ENCODE measurements at places on chromosomes 4 and X.

- DNase-seq, result no peak
Measured at GRCh38 chr4:118113220-118113619, 78.9 kb downstream of the NDST3 start.

- DNase-seq, result no peak
Measured at GRCh38 chr4:144611850-144612249, 34.1 kb upstream of the HHIP start.

DNA sequence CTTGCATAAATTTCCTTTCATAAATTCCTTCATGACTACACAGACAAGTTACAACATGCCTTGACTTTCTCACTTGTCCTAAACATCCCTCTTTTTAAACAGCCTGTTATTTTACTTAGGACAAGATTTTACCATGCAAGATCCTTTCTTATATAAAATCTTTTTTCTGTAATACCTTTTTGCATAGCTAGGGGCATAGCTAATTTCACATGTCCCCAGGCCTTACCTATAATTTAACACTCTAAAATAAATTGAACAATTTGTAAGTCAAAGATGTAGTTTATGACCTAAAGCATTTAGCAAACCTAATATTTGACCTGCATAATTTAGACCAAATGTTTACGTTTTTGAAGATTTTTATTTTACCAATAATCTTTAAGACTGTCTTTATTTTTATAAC lies 396.3 kb upstream of the FSTL5 start:
- DNase-seq, result no peak

DNA sequence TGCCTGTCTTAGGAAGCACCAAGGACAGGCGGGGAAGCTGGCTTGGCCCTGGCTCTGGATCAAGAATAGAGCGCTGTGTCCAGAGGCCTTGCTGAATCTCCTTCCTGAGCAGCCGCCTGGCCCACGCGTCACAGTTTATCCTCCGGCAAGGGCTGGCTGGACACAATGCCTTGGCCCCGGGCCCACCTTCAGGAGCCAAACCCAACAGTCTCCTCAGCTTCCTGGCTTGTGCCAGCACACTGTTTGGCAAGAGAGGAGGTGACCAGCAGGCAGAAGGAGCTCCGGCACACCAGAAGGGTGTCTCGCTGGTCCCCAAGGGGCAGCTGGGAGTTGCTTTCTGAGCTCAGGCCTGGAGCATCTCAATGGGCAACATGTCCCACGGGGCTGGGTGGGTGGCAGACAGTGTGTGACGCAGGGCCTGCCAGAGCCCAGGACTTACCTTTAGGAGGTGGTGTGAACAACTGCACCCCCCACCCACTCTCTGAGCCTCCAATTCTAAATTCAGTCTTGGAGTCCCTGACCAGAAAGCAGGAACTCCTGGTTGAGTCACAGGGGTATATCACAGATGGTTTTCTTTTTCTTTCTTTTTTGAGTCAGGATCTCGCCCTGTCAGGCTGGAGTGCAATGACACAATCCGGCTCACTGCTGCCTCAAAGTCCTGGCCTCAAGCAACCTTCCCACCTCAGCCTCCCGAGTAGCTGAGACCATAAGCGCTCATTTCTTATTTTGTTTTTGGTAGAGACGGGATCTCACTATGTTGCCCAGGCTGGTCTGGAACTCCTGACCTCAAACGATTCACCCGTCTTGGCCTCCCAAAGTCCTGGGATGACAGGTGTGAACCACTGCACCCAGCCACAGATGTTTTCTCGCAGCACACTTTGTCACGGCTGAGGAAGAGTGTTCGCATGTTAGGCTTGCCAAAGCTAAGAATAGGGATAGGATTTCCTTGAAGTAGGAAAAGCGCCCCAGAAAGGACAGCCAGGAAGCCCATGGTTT lies 361.2 kb downstream of the BCOR start:
- no peak for DNase-seq

- peak; percentile 2 for DNase-seq
Measured at GRCh38 chr4:170089274-170089667, 485 bp downstream of the AADAT start.

GRCh38 chr4:149029056-149029651 lies 586.9 kb upstream of the NR3C2 start:
- no peak for DNase-seq

GRCh38 chrX:139554991-139555675 lies 24.6 kb downstream of the F9 start:
- DNase-seq, result no peak

DNA sequence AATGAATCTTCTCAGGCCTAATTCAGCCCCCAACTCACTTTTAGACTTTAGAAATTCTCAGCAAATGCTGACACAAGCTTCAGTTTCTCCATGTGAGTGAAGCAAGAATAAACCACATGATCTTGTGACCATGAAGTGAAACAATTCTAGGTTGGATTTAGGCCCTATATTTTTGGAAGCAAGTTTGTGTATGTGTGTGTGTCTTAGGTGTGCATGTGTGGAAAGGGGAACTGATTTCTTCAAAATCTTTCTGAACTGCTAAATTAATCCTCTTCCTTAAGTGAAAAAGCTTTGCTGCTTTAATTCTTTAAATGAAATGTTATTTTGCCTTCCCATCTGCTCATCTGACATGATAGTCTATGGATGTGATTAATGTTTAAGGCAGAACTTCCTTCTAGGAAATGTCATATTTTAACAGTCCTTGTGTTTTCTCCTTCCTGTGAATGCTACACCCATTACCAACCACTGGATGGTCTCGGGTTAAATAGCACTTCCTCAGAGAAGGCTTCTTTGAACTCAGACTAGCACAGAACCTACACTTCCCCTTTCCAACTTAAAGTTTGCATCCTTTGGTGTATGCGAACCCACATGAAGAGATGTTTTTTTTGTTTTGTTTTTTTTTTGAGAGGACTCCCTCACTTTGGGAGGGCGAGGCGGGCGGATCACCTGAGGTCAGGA lies 1.2 kb upstream of the TMEM144 start:
- DNase-seq, result no peak

DNA sequence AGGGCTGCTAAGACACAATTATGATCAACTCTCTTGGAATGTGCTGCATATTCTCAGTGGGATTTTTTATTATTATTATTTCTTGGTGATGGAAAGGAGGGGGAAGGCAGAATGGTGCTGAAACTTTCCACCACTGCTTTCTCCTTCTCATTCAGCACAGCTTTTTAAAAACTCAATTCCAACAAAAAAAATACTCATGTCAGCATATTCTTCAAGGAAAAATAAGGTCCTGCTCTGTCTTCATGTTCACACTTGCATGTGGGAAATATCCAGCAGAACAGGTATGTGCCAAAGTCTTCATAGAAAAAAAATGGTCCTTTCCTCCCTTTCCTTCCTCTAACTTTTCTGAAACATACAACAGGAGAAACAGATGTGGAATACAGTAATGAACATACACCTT lies 144.0 kb upstream of the ADAMTS3 start:
- no peak for DNase-seq

GRCh38 chrX:153438532-153438931 lies 7.3 kb downstream of the TREX2 start:
- DNase-seq, result peak; percentile 9

DNA sequence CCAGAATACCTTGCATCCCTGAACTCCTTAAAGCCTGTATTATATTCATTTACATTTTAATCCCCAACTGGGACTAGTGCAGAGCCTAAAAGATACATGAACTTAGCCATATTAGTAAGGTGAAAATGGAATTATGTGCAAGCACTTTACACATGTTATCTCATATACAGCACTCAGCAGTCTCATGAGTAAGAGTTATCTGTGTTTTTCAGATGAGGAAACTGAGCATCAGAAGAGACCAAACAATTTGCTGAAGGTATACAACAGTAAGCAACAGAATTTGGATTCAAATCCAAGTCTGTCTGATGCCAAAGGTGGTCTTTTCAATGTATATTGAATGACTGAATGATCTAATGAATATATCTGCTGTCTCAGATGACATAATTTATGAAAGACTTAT lies 12.3 kb downstream of the ATP7A start:
- DNase-seq, result no peak

- DNase-seq, result no peak
Measured at GRCh38 chrX:41033299-41033698, 51.9 kb upstream of the USP9X start.

DNA sequence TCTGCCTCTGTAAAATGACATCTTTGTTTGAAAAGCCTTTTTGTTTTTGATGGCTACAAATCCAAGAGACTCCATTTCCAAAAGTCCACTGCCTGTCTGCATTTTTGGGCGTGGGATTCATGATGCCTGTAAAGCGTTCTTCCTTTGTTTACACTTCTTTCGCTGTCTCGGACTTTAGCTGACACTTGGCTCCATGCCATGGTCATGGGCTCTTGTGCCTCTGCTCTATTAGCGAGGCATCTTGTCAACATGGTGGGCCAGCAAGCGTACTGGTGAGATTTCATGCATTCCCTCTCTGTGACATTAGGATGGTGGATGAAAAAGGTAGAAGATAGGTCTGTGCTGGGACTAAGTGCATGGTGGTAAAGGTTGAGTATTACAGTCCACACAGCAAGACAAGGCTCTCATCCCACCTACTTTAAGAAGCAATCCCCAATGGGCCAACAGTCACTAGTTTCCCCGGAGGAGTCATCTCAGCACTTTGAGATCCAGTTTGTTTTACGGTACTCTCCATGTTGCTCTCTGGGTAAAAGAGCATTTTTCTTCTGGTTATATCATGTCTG lies 298.2 kb upstream of the KLF3 start:
- no peak for DNase-seq

- DNase-seq, result no peak
Measured at GRCh38 chr4:102560115-102560514, 59.0 kb downstream of the NFKB1 start.

- DNase-seq, result no peak
Measured at GRCh38 chr4:168882650-168883233, 127.3 kb downstream of the CBR4 start.

Data from NCI-H524 treated with DMSO at 0.1 percent for 48 hours (cell line).